ENCODE measurements at places on chromosomes 7 and 10. TPM values are rescaled to one million over a fixed set of nuclear protein-coding genes. Genes with fewer than 3 reads are reported as not detected.

- DNase-seq: no peak
Measured at GRCh38 chr10:115063701-115064658, 29.2 kb upstream of the ATRNL1 start.

The GARIN1A gene
- 1.4 TPM for polyA plus RNA-seq

- DNase-seq: no peak
Measured at GRCh38 chr10:89351412-89351779, 23.6 kb downstream of the IFIT3 start.

DNA sequence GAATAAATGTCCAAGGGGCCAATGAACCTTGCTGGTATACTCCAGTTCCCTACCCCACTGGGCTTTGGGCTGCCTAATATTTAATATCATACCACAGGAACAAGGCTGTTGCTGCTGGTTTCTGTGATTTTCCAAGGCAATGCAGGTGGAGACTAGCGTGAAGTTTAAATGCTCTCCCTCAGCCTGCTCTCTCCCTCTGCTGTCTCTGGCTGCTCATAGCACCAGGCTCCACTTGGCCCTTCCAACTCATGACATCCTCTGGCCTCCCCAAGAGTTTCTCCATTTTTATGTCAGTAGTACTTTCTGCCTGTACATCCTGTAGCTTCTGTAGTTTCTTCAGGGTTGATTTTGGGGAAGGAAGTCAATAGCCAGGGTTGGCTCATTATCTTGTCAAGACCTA lies 103.5 kb downstream of the LHFPL3 start:
- no peak for DNase-seq

- no peak for DNase-seq
Measured at GRCh38 chr7:39880556-39880955, 69.5 kb upstream of the CDK13 start.

GRCh38 chr10:65791979-65792378 lies 1133.9 kb upstream of the LRRTM3 start:
- DNase-seq: no peak

DNA sequence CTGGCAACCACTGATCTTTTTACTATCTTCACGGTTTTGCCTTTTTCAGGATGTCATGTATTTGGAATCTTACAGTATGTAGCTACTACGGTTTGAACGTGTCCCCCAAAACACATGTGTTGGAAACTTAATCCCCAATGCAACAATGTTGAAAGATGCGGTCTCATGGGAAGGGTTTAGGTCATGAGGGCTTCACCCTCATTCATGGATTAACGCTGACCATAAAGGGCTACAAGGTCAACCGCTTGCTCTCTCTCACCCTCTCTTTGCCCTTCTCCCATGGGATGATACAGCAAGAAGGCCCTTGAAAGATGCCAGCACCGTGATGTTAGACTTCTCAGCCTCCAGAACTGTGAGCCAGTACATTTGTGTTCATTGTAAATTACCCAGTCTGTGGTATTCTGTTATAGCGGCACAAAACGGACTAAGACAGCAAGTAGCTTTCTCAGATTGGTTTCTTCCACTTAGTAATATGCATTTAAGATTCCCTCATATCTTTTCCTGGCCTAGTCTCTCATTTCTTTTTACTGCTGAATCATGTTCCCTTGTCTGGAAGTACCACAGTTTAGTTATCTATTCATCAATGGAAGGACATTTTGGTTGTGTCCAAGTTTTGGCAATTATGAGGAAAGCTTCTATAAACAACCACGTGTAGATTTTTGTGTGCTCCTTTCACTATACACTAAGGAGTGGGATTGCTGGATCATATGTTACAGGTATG lies 3.0 kb upstream of the CRYGN start:
- no peak for DNase-seq

The BPGM gene
- 23.1 TPM for polyA plus RNA-seq

DNA sequence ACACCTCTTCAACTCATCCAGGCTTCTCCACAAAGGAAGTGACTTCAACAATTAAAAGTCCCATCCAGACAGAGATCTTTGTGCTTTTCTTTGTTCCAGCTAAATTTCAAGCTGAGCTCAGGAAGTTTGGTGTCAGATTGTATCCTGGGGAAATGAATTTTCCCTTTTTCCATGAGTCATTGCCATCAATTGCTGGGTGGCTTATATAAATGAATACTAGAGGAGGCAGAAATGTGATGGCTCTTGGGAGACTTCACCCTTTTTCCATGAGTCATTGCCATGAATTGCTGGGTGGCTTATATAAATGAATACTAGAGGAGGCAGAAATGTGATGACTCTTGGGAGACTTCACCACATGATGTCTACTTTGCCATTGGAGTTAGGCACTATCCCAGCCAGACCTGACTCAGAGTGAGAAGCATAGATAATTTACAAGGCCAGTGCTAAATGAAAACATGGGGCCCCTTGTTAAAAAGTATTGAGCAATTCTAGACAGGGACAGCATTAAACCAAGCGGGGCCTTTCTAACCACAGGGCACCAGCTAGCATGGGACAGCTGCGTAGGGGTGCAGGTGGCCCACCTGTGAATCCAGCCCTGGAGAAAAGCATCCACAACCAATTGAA lies 339.2 kb upstream of the PODXL start:
- DNase-seq: no peak

The FGFR2 gene
- 26.2 TPM for polyA plus RNA-seq

DNA sequence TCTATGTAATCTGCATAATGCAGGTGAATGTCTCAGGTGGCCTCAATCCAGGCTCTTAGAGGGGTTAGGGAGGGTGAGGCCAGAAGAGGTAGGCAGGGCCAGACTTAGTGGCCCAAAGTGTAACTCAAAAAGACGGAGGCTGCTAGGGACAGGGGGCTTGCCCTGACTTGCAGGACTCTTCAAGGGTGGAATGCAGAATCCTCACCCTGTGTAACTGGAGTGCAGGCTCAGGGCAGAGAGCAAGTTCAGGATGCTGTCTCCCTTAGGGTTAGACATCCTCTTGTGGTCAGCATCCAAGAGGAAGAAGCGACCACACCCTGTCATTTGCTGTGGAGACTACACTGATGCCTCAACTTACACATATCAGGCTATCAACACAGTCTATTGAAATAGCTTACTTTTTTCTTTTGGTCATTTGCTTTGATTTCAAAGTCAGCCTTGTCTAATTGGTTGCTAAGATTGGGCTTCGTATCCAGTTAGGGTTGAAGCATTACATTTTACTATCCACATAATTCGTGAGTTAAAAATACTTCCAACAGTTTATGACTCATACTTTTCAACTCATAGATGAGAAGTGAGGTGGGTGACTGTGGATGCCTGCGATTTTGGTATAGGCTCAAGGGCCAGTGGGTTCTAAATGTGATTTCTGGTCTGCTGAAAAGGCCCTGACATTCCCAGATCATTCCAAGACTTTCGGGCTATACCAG lies 563.6 kb downstream of the SUGCT start:
- DNase-seq: no peak

DNA sequence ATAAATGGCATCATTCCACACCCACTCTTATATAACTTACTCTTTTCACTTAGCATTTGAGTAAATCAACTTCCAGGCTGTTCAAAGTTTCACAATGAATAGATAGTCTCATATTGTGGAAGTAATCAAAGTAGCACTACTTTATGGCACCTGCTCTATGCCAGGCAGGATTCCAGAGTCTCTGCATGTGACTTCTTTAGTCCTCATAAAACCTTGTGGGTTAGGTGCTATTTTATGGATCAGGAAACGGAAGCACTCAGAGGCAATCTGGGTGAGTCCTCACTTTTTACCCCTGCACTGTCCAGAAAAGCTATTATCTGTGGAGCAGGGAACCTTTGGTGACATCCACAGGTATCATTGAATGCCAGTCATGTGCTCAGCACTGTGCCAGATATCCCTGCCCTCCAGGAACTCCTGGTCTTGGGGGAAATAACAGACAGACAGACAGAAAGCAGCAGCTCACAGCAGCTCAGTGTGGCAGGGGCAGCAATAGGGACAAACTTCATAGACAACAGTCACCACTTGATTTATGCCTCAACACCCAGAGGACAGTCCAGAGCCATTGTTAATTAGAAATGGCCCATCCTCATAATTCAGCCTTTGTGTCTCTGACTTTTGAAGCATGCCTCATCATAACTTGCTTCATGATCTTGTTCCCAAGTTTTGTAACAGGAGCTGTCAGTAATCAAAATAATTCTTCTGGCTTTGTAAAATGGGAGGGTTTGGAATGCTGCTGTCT lies 160.6 kb downstream of the SEC23IP start:
- DNase-seq: no peak

DNA sequence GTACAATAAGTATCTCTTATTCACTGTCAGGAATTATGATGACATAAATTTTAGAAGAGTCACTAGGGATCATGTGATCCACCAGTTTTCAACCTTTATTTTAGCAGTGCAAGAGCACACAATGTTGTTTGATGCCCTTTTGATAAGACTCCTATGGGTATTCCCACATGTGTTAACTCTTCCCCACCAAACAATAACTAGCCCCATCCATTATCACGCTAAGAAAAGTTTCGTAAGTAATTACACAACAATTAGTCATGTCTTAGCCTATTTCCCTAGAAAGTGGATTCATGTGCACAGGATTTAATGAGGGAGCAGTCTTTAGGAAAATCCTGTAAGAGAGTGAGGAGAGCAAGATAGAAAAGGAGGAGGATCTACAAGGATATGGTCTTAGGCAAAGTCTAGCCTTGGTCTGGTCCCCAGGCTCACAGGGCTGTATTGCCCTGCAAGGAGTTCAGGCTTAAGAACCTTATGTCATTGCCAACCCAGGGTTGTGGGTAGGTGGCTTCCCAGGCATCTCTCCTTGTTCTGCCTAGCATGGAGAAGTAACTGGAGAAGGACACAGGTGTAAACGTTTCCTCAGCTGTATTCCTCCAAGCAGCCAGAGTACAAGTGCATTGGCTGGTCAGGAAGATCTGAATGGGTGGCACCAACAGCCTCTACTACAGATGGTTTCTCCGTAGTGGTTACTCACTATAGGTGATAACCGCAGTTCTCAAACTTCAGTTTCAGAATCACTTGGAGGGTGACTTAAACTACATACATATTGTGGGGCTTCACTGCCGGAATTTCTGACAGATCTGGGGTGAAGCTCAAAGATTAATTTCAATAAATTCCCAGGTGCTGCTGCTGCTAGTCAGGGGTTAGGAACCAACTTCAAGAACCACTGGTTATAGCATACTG lies 574.5 kb downstream of the SUGCT start:
- no peak for DNase-seq

DNA sequence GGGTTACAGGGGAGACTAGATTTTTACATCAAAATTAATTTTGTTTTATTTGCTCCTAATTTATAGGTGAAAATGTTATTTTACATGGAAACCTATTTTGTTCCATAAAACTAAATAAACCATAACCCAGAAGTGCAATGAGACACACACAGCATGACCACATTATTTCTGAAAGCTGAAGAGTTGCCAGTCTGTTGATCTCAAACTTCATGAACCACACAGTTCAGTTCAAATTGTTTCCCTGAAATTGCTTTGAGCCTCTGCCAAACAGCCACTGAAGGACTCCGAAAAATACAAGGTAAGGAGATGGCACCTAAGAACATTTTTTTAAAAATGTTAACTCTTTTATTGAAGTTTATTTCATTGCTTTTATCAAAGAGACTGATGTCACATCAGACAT lies 25.0 kb upstream of the ITGB8 start:
- no peak for DNase-seq

DNA sequence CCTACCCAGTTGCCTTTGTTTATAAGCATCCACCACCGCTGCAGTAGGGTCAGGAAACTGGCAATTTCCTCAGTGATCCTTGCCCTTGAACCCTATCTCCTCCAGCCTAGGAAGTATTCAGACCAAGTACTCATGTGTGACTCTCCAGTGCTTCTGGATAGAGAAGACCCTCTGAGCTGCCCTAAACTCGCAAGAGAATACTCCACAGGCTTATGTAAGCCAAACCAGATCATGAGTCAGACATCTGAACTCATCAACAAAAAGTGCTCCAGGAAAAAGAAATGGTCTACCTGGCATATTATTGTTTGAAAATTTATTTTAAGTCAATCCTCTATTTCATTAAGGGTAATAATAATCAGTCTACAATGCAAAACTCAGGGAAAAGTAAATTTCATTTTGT lies 101.3 kb downstream of the KAT6B start:
- DNase-seq: no peak

The PRKAR2B gene
- 7.1 TPM for polyA plus RNA-seq

DNA sequence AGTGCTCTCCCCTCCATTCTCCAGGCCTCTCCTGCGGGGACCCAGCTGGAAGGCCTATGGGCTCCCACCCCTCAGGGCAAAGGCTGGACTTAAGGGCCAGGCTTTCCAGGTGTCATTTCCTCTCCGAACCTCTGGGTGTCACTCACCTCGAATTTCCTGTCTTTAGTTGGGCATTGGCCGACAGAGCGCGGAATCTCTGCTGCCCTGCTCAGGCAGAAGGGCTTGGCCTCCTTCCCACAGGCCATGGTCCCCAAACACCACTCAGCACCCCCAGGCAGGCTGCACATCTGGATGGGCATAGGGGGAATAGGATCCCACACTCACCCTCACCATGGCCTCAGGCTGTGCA lies 212.9 kb downstream of the CCSER2 start:
- DNase-seq: no peak
